ENCODE measurements at places on chromosomes 6 and 20.

DNA sequence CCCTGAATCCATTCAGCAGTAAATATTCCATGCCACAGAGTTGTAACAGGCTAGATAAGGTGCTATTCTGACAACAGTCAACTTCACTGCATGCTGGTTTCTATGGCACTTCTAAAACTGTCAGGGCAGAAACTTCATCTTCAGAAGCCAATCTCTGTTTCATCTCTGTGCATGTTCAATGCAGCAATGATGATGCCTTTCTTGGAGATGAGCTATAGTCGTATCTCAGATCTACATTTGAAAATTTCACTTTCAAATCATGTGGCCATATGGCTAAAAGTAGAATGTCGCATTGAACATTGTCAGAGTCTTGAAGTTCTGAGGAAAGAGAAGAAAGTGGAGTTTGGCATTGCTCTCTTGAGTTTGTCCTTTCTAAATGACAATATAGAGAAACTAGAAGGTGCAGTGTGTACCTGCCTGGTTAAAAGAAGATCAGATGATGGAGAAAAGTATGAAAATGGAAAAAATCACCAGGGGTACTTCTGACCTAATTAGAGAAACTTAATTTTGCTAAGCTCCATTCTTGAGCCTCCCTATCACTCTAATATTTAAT, 49.0 kb upstream of the VSTM2L start:
- no peak for DNase-seq

- DNase-seq = no peak
Measured at GRCh38 chr6:114342826-114343781, at the start of gene HS3ST5. TSS of gene HS3ST5 (minus strand) at chr6:114343023. CDS start at chr6:114062845, 280,178 bp downstream.

DNA sequence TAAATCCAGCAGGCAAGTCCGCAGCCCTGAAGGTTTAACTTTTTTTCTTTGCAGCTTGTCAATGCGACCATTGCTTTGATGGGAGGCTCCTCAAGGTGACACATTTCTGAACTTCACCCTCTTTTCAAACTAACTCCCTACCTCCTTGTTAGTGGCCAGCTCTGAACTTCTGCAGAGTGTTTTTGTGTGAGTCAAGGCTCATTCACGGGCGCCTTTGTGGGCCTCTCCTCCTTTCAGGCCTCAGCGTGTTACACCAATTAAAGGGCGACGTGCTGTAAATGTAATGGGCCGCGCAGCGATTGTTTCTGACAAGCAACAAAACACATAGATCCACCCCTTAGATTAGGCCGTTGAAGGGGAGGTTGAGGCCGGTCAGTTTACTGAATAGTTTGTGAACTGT, 45.5 kb upstream of the NR2E1 start:
- DNase-seq = no peak

GRCh38 chr20:12638633-12639312, 370.0 kb upstream of the SPTLC3 start:
- no peak for DNase-seq

DNA sequence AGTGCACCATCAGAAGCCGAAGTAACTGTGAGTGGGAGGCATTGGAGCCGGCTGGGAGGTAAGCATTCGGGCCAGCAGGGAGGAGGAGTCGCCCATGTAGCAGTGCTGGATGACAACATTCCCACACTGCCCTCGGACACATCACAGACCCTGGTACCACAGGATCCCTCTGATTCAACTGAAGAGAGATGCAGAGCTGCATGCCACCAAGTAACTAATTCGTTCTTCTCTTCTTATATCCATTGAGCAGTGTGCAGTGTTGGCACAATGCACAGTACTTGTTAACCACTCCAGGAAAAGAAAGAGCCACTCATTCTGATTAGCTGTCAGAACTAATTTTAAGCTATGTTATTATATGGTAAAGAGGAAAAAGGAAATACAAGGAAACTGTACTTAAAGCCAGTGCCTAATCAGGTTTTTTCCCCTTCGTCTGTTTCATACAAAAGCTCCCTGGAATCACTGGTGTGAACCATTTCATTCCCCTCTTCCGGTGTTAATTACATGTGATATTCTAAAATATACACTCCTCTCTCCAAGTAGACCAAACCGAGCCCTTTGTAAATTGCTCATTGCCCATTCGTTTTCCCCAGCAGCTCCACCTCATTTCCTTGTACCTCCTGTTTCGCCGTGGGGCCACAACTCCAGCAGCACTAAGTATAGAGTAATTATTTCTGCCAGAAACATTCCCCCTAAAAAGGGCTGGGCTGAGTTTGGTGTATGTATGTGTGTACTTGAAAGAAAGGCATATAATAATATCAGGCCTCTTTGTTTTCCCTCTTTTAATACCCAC, 32.4 kb upstream of the ADTRP start:
- DNase-seq = no peak

- DNase-seq = peak; percentile 27
Measured at GRCh38 chr20:41453010-41453950, 86.7 kb upstream of the EMILIN3 start.

DNA sequence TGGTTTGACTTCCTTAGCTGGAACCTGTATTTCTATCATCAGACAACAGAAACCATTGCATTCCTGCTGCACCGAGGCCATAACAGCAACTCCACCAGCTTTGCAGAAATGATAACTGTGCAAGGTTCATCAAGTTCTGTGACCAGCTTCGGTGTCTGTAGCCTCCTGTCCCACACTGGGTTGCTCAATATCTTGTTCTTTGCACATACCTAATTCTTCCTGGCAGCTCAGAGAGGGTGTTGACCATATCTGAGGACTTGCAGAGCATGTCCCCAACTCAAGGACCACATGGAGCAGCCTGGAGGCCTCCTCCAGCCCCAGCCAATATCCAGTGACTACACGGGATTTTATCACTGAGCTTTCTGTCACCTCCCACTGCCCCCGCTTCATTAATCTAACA, 59.3 kb upstream of the SCAF8 start:
- DNase-seq = no peak

- DNase-seq = no peak
Measured at GRCh38 chr6:47455533-47456209, 21.9 kb upstream of the CD2AP start.

GRCh38 chr6:109165392-109165974, 70.2 kb downstream of the CEP57L1 start:
- DNase-seq = peak; percentile 54

- DNase-seq = no peak
Measured at GRCh38 chr6:318243-318890, 26.1 kb downstream of the DUSP22 start.

- no peak for DNase-seq
Measured at GRCh38 chr20:760751-761417, 7.4 kb downstream of the SLC52A3 start.
